ENCODE measurements at places on chromosomes 11 and 22. TPM values are rescaled to one million over a fixed set of nuclear protein-coding genes. Genes with fewer than 3 reads are reported as not detected.

POLR2F gene
- polyA plus RNA-seq, result 82.1 TPM

PKDREJ gene
- 0.30 TPM for polyA plus RNA-seq

TREH gene
- 0.96 TPM for polyA plus RNA-seq

CCND1 gene
- polyA plus RNA-seq, result 133 TPM

INPPL1 gene
- 171 TPM for polyA plus RNA-seq

HBG2 gene
- polyA plus RNA-seq, result 2,285 TPM

C11orf87 gene
- 0.17 TPM for polyA plus RNA-seq

YPEL1 gene
- polyA plus RNA-seq, result 15.3 TPM

Data from right renal pelvis (tissue), 4 donors.